ENCODE measurements at places on chromosomes 4 and X.
A peak's percentile ranks its signal among the peaks of the same experiment; 100 is the strongest.

GRCh38 chr4:145530662-145531061, 49.0 kb downstream of the SMAD1 start:
- DNase-seq: no peak

DNA sequence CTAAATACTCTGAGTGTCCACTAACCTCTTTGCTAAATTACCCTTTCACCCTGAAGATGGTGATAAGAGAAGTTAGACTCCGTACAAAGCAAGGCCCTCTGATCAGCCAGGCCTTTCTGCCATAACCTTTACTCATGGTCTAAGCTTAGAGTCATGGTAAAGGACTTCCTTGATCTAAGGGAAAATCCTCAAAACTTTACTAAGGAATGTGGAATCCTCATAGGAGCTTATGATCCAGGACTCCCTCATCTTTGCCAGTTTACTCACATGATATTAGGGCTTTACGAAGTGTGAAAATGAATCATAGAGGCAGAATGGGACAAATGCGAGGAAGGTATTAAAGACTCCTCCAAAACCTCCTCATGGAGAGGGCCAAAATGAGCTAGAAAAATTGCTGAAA, 7.9 kb upstream of the FAM13A start:
- DNase-seq: peak; percentile 25

DNA sequence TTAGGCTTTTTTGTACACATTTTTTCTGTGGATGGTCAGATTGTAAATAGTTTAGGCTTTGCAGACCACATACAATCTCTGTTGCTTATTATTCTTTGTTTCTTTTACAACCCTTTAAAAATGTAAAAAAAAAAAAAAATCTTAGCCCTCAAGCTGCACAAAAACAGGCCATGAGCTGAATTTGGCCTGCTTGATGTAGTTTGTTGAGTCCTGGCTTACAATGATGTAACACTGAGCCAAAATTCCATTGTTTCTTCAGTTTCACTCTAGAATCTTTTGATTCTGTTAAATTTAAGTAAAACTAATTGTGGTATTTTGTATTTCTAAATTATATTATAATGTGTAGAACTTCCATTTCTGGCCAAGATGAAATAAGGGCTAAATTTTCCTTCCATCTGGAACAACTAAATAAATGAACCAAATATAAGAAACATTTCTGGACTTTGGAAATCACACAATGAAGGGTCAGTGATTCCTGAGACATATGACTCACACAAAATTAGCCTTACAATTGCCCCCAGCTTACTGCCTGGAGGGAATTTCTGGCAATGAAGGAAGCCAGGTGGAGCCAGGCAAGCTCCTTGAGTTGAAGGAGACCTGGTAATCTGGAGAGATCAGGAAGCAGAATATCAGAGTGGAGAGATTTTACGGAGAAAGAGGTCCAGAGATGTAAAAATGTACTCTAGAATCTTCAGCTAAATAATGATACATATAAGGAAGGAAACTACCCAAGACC, 29.8 kb downstream of the IQCM start:
- DNase-seq: peak; percentile 45

GRCh38 chrX:13852001-13852695, 35.3 kb upstream of the GPM6B start:
- DNase-seq: no peak

GRCh38 chrX:21863241-21863640, 7.5 kb downstream of the YY2 start:
- no peak for DNase-seq

DNA sequence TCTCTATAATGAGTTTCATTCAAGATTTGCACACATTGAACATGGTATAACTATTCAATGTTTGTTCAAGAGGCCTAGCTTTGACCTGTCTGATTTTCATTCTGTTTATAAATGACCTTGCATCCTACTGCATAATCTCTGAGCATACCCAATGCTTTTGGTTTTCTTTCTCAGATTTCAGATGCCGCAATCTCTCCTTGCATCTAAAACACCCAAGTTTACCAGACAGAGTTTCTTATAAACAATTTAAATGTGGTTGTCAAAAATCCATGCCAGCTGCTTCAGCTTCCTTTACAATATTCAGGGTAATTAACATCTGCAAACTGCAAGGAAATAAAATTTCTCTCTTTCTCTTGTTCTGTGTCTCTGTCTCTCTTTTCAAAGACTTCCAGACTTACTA, 123.0 kb upstream of the PCDH18 start:
- DNase-seq: no peak

DNA sequence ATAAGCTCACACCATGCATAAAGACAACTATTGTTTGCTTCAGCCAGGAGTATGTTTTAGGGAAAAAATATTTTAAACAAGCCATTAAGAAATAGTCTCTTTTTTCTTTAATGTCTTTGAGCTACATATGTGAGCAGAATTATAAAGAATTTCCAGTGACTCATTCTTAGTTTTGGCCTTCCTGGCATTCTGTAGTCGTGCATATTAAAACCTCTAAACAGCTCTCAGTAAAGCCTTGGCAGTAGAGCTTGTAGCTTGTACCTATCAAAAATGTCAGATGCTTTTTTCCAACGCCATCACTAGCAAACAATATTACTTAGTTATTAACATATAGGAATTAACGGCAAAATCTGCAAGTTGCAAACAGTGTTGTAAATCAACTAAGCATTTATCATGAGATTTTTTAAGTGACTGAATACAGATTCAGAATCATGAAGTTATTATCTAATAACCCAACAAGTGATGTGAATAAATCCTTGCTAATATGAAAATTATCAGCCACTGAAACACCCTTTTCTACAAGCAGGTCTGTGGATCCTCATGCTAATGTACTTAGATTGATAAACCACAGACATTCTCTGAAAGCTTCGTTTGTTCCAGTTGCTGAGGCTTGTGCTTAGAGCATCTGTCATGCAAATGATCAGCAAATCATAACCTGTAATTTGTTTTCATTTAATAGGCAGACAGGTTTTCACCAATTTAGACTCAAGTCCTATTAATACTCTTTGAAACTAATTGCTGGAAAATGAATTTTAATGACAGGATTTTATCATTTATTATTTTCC, 412.0 kb upstream of the ATOH1 start:
- no peak for DNase-seq

- DNase-seq: no peak
Observed at GRCh38 chr4:37604461-37604860, 81.7 kb downstream of the RELL1 start.

GRCh38 chrX:20718592-20719380, 452.1 kb upstream of the RPS6KA3 start:
- no peak for DNase-seq

DNA sequence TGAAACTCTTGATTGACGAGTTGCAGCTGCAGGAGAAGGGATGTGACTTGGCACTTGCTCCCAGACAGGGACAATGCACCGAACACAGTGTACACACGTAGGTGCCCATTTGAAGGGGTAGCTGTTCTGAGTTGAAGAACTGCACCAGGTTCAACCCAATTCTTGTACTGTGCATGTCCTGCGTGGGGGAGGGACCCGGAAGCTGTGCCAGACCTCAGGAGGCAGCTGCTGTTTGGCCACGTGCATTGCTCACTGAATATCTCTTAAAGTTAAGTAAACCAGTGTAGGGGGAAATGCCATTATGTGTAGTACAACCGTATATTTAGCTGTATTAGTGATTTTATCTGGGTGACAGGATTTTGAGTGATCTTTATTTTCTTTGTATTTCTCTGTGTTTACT, 12.0 kb upstream of the RBBP7 start:
- DNase-seq: no peak

GRCh38 chr4:122652379-122652778, 31.5 kb upstream of the IL21 start:
- no peak for DNase-seq

DNA sequence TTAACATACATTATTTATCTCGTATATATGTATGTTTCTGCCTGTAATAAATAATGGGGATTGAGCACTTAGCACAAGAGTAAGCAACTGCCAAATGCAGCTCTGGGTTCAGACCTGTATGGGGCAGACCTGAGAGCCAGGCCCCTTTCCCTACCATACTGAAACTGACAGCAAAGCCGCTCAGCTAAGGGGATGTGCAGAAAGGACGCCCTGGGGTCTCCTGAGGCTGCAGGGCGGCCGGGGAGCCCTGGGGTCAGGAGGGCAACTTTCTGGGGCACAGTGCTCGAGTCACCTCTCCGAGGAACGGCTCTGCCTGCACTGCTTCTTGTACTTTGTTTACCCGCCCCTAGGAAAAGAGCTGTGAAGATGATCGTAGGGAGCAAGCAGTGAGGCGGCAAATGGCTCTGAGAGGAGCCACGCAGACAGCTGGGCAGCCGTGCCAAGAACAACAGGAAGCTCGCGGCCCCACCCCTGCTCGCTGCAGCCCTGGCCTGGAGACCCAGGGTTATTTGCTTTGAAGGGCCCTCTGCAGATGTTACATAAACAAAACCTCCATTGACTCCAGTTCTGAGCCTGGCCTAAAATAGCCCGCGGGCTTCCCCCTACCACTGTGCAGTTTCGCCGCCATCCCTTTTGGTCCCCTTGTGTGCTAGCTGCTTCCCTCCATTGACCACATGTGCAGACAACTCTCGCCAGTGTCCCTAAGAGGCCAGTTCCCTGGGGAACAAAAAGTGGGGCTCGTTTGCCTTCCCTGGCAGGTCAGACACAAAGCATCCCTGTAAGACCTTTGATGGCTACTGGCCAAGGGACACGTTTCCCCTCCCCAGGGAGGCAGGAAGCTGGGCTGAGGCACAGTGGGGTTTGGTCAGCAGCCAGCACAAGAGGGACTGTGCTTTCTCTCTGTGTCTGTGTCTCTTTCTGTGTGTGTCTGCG, 111.3 kb upstream of the LNX1 start:
- DNase-seq: no peak

GRCh38 chr4:53023677-53024299, 161.7 kb downstream of the RASL11B start:
- no peak for DNase-seq

- DNase-seq: no peak
Observed at GRCh38 chr4:128161138-128161537, 100.0 kb downstream of the LARP1B start.

GRCh38 chr4:87574996-87575395, 33.3 kb upstream of the DSPP start:
- DNase-seq: no peak

GRCh38 chr4:126986828-126987227, 645.9 kb upstream of the INTU start:
- no peak for DNase-seq

GRCh38 chr4:40844261-40844660, 94.5 kb downstream of the NSUN7 start:
- no peak for DNase-seq

- DNase-seq: peak; percentile 61
Observed at GRCh38 chr4:55445921-55446577, 50.3 kb downstream of the TMEM165 start.

DNA sequence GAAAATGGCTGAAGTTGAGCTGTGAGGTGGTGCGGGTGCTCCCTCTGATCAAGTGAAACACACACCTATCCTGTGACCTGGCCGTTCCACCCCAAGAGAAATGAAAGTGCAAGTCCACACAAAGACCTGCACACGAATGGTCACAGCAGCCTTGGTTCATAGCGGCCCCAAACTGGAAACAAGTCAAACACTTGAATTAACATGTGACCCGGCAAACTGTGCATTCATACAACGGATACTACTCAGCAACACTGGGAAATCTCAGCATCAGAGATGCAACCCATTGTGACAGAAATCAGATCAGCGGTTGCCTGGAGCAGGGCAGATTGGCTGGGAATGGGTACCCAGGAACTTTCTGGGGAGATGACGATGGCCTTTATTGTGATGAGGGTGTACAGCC, 7.6 kb downstream of the G6PD start:
- DNase-seq: no peak

GRCh38 chr4:5921981-5922380, 29.1 kb upstream of the CRMP1 start:
- DNase-seq: no peak

DNA sequence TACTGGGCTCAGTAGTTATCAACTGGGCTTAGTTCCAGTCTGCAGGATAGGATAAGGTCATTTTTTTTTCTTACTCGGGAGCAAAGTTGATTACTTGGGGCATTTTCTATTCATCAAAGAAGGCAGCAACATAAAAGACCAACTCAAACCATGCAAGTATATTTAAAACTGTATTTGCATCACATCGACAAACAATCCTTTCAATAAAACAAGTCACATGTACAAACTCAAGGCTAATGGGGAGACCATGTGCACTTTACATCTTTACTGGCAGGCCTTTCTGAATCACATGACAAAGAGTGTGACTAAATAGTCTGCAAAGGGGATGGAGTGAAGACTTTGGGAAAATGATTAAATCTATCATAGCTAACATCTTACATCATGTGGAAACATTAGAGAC, 610.4 kb upstream of the BOD1L1 start:
- DNase-seq: no peak

- DNase-seq: no peak
Observed at GRCh38 chr4:3293401-3294391, 875 bp downstream of the RGS12 start.

DNA sequence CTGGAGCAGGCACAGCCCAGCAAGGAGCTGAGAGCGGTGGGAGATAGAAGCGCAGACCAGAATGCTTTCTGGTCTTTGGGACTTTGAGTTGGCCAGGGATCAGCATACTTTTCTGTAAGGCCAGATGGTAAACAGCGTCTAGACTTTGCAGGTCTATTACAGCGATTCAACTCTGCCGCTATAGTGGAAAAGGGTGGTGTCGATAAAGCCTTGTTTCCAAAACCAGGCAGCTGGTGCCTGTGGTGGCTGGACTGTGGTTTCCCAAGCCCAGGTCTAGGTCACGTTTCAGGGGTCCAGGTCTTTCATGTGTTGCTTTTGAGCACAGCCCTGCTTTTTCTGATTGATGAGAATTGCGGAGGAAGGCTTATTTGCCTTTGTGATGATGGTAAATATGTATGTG, 40.1 kb downstream of the HTT-AS start:
- DNase-seq: no peak

- DNase-seq: no peak
Observed at GRCh38 chr4:106909486-106910188, 126.5 kb downstream of the DKK2 start.

DNA sequence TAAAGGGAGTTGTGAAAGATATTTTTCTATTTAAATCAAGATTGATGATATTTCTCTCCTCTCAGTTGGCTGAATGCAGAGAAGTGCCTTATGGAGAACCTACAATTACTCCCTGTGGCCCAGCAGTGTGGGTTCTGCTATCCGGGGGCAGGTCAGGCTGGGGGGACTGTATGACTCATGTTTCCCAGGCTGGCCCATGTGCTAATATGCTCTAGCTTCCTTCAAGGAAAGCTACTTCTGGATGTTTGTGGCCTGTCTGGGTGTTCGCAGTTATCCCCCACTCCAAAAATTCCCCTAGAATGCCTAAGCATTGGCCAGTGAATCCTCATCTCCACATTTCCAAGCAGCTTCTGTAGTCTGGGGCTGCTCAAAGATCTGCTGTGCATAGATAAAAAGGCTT, 58.9 kb upstream of the SPP1 start:
- DNase-seq: no peak

GRCh38 chr4:74262522-74262921, 45.7 kb upstream of the EPGN start:
- no peak for DNase-seq

DNA sequence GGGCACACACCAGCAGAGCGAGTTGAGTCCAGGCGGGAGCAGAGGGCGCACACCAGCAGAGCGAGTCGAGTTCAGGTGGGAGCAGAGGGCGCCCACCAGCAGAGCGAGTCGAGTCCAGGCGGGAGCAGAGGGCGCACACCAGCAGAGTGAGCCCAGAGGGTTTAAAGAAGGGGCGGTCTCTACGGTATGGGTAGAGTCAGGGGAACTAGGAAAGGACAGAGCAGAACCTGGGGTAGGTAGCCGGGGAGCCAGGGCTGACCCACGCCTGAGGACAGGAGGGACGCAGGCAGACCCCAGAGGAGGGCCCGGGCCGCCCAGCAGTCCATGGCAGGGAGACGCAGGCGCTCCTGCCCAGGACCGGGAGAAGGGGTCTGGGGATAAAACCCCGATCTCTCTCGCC, 22.0 kb upstream of the ADRA2C start:
- no peak for DNase-seq
